ENCODE measurements at places on chromosomes 5 and 9.
A peak's percentile ranks its signal among the peaks of the same experiment; 100 is the strongest.

DNA sequence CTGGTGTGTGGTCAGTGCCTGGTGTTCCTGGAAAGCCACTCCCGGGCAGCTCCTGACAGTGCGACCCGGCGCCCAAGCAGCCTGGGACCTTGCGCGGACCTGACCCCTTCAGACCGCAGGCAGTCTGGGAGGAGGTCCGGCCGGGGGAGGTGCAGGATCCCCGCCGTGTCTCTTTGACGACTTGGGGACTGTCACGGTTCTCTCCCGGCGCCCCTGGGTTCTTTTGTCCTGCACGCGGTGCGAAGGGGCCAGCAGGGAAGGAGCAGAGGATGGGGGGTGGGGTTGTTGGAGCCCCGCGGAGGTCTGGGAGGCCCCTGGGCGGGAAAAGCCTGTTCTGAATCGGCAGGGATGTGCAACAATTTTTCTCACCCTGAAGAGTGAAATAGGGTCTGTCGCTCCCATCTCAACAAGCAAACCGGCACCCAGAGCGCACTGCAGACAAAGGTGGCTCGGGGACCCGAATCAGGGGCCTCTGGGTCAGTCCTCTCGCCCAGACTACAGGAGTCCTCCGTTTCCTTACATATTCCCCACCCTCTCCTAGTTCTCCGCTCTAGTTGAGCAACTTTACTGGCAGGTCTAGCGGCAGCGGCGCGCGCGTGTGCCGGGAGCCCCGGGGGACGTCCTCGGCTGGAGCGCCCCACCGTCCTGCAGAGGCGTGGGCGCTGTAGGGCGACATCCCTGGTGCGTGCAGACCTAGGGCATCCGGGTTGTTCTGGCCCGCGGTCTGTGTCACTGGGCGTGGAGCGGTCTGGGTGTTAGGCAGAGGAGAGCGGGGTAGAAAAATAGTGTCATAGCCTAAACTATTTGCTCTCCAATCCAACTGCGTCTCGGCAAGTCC lies 1.2 kb downstream of the VCAN start:
- peak; percentile 3 for DNase-seq

- DNase-seq, result no peak
Measured at GRCh38 chr5:94263068-94263467, 355.3 kb downstream of the KIAA0825 start.

DNA sequence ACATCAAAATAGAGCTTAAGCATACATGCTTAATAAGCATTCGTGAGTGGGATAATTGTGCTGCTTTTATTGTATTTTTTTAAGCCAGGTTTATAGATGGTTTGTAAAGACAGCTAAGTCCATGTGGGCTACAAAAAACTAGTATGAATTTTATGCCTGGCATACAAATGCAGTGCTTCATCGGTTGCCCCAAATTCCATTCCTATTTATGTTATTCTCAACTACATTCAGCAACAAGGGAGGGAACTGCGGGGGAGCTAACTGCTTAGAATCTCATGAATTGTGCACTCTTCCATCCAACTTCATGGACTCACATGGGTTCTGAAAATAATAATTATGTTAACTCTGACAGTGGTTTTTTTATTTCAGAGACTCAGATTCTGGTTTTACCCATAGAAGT lies 199.2 kb downstream of the FAM170A start:
- DNase-seq, result no peak

DNA sequence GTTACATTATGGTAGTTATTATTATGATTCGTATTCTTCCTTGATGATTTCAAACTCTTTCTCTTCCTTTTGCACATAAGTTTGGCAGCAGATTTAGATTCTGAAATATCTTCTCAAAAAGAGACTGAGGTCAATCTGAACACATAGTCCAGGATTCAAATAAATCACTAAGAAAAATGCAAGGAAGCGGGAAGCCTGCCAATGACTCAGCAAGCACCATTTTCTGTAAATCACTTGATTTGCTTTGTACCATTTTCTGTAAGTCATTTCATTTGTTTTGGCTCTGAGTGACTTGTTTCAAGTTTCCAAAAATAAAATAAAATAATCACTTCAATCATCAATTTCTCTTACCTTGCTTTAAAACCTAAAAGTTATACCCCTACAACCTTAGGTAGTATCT lies 24.6 kb upstream of the GLIS3 start:
- DNase-seq, result no peak

DNA sequence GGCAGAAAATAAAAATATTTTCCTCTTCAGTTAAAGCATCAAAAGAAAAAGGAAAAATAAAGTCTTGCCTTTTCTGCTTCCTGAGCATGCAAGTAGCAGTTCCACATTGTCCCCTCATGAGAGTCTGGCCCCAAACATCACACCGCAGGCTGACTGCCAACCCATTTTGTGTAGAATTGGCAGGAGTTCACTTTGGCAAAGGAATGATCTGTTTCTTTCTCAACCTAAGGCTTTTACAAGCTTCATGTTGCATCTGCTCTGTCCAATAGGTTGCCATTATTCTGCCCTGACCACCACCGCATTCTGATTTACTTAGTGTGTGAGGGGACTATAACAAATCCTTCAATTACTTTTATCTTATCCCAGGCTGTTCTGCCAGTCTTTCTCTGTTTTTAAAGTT lies 249.5 kb downstream of the ISL1 start:
- DNase-seq, result no peak

- DNase-seq, result no peak
Measured at GRCh38 chr5:8828596-8829322, 717.1 kb downstream of the SEMA5A start.

- no peak for DNase-seq
Measured at GRCh38 chr9:69980041-69980440, 63.6 kb upstream of the MAMDC2 start.

GRCh38 chr5:159750226-159750625 lies 166.1 kb upstream of the ADRA1B start:
- DNase-seq, result no peak

DNA sequence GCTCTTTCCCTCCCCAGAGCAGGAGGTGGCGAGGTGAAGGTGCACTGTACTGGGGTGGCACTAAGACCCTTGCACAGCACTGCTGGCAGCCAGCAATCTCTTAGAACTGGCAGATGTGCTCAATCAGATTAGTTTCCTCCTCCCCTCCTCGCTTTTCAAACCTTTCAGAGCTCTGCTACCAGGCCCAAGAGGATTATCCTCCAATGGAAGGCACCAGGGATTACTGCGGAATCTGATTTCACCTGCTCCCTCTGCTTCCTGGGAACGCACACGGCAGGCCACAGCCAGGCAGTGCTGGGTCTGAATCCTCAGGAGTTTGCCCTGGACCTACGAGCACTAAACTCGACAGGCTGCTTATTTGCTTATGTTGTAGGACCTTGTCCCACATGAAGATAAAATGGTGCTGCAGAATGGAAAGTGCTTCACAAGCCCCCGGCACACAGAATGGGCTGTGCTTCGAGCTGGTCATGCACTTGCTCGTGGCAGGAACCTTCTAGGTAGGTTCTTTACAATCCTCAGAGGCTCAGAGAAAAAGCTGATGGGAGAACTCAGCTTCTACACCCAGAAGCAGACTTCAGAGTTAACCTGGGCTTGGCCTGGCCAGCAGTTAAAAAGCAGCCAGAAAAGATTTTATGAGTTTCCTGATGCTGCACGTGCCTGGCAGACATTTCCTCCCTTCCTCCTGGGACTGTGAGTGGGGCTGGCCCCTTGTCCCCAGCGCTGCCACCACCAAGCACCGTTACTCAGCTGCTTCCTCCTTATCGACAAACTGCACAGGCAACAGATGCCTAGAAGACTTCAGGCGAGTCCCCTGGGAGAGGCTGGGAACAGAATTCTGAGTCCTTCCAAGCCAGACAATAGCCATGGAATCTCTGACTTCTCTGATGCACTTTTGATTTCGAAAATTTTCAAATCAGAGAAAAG lies 33.1 kb downstream of the FABP6 start:
- no peak for DNase-seq

- DNase-seq, result peak; percentile 41
Measured at GRCh38 chr5:24510523-24510988, 134.2 kb downstream of the CDH10 start.

GRCh38 chr9:74496406-74496805 lies 729 bp upstream of the RORB start:
- DNase-seq, result no peak

DNA sequence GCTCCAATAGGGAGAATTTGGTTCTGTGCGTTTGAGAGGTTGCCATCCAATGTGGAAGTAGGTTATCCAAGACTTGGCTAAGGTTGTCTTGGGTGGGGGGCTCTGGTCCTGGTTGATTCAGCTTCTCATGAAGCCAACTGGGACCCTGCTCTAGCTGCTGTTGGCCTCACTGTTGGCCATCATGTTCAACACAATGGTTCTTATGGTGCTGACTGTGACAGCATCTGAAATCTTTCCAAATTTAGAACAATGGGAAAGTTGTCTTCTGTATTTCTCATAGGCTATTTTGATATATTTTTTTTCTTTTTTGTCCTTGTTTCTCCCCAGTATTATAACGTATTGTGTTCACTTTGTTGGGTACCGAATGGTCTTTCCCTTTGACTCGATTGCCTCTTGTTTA lies 71.9 kb downstream of the GDNF start:
- no peak for DNase-seq

GRCh38 chr9:26058111-26058895 lies 380.1 kb upstream of the TUSC1 start:
- no peak for DNase-seq

- DNase-seq, result peak; percentile 14
Measured at GRCh38 chr9:15824310-15824709, 271.5 kb downstream of the CCDC171 start.

- no peak for DNase-seq
Measured at GRCh38 chr5:28516722-28517121, 1478.3 kb upstream of the CDH9 start.

GRCh38 chr9:87891754-87892153 lies 9.1 kb downstream of the SPATA31E1 start:
- DNase-seq, result no peak

DNA sequence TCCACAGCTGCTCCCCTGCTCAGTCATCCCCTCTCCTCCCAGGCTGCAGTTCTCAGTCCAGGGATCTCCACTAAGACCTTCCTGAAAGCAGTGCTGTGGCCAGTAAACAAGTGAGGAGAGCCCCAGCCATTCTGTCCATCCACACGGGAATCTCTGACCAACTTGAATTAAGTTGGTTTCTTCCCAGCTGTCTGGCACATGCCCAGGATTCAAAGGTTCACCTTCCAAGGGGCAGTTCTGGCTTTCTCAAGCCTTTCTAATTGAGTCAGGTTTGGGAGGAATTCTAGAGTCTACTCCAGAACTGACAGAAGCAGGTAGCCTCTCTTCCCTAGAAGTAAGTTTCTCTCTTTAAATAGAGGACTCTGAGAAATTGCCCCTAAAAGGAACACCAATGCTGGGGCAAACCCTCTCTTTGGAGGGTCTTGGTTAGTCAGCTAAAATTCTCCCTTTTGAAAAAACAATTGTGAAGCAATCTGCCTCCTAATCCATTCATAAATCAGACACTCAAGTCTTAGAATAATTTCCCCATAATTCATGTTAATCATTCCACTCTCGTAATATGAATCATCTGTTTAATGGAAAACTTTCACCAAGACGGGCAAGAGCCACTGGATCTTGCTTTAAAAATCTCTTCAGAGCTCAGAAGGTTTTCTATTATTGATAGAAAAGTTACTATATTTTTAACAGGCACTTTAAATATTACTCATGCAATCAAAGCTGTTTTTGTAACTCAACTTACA lies 133.8 kb downstream of the SPOCK1 start:
- DNase-seq, result peak; percentile 19

- DNase-seq, result no peak
Measured at GRCh38 chr5:39197556-39197955, 21.8 kb downstream of the FYB1 start.

DNA sequence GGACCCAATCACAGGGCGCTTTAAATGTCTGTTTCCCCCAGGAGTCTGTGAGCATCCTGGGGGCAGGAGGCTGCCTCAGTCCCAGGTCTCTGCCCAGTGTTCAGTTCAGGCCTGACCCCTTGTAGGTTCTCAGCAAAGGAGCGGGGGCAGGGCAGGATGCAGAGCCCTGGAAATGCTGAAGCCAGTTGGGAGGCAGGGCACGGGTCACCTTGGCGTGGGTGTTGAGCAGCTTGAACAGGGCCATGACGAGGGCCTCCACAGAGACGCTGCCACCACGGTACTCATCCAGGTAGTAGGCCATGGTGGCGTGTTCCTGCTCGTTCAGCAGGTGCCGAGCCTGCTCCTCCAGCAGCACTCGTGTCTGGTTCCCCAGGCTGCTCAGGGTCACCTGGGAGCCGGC lies 36.3 kb upstream of the AKNA start:
- no peak for DNase-seq

DNA sequence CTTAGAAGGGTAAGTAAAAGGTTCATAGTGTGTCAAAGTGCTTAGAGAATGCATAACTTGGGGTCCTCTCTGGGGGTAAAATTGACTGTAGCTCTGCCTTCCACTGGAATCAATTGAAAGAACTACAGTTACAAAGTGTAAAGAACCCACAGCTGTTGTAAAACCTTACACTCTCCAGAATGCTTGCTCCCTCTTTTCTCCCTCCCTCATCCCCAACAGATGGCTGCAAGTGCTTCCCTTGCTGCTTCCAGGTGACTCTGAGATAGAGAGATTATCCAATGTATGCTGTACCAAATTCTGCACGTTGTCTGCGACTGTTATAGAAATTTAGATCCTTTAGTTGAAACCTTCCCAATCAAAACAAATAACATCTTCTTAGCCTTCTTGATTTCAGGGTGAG lies 126.0 kb downstream of the STK32A start:
- no peak for DNase-seq

GRCh38 chr5:59034498-59035186 lies 451.8 kb downstream of the RAB3C start:
- peak; percentile 34 for DNase-seq

DNA sequence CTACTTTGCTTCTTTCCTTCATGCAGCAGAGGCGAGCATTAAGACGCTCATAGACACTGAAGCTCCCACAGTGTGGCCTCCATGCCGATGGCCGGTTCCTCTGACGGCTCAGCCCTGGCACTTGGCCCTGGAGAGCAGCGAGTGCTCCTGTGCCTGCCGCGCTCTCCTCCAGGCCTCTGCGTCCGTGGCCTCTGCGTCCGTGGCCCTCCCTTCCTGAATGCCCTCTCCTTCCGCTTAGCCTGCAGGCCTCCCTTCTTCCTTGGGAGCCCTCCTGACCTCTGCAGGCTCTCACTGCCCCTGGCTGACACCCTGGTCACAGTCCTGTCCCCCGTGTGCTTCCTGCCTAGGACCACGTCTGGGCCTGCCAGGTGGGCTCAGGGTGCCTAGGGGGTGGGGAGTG lies 92.8 kb downstream of the ZNF354C start:
- DNase-seq, result no peak

DNA sequence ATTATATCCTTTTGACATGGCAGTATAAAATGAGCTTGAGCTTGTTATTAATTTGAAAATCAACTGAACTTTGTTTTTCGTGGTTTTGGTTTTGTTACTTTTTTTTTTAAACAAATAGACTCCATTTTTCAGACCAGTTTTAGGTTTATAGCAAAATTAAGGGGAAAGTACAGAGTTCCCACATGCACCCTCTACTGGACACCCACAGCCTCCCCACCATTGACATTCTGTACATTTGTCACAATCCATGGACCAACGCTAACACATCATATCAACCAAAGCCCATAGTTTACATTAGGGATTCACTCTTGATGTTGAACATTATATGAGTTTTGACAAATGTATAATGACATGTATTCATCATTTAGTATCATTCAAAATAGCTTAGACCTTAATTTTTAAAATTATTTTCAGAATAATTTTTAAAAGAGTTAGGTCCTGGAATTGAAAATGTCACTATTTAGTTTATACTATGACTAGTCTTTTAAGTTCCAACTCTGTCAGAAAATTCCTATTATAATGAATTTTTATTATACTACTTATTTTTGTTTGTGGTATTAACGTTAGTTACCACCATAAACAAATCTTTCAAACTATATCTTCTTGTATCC lies 35.3 kb upstream of the JMY start:
- peak; percentile 18 for DNase-seq
